ENCODE measurements at places on chromosomes 4 and X. TPM values are rescaled to one million over a fixed set of nuclear protein-coding genes. Genes with fewer than 3 reads are reported as not detected.

DNA sequence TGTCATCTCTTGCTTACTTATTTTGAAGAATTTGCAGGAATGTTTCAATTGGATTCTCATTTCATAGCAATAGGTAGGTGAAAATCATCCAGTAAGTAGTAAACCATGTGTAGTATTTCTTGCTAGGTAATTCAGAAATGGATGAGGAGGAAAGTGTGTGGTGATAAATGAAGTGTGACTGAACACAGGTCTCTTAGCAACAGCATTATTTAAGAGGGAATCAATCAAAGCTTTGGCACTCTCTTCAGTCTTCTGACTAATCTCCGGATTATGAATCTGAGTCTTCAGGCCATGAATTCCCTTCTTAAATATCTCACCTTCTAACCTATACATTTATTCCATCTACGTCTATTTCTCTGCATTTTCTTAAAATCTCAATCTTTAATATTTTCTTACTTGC lies 55.8 kb upstream of the ARHGAP24 start:
- H3K4me3 ChIP-seq: no peak overlapping the region
- no peaks in the 10 kb centered on the region for H3K4me1 ChIP-seq
- no peaks in the 10 kb centered on the region for H3K27me3 ChIP-seq
- DNase-seq: no peak
- no peaks in the 10 kb centered on the region for H3K36me3 ChIP-seq

DNA sequence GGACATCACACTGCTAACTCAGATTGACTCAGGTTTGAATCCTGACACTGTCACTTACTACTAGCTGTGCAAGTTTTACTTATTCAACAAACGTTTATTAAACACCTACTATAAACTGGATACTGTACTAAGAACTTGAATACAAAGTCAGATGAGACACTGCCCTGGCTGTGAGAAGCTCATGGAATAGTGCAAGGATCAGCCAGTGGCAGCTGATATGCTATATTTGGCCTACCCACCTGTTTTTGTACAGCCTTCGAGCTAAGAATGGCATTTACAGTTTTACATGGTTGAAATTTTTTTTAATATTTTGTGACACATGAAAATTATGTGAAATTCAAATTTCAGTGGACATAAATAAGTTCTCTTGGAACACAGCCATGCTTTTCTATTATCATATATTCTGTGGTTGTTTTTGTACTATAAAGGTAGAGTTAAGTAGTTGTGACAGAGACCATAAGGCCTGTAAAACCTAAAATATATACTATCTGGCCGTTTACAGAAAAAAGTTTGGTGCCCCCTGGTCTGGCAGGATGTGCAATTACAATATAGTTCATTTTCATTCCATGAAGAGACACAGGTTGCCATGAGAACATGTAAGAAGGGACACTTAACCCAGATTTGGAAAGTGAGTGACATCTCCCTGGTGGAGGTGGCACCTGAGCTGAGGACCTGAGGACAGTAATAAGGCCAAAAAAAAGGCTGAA lies 3.4 kb upstream of the SEC24D start:
- DNase-seq: no peak
- no peak overlapping the region for H3K27ac ChIP-seq
- 0 out of 2 replicates have a peak, but pooled peaks cover 2% of the 10 kb centered on the region for H3K4me1 ChIP-seq
- H3K27me3 ChIP-seq: no peaks in the 10 kb centered on the region

GRCh38 chr4:103493450-103494159 lies 226.2 kb downstream of the TACR3 start:
- no peaks in the 10 kb centered on the region for H3K27me3 ChIP-seq
- H3K27ac ChIP-seq: no peak overlapping the region
- no peaks in the 10 kb centered on the region for H3K4me1 ChIP-seq
- no peaks in the 10 kb centered on the region for H3K36me3 ChIP-seq
- H3K4me3 ChIP-seq: no peak overlapping the region

DNA sequence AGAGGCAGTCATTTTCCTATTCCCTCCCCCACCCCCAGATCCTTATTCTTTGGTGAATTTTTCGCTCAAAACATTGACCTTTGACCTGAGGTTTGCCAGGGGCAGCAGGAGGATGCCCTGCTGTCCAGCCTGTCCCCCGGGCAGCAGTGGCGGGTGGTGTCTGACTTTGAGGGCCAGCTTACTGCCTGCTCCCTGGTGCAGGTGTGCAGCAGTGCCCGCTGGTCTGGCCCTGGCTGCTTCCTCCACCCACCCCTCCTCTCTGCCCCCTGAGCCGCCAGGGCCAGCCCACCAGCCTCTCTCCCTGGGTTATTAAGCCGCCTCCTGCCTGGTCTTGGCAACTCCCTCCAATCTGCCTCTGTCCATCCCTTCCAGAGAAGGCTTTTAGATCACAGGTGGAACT lies 40.8 kb upstream of the GRPEL1 start:
- H3K4me1 ChIP-seq: no peaks in the 10 kb centered on the region
- H3K36me3 ChIP-seq: no peaks in the 10 kb centered on the region
- H3K4me3 ChIP-seq: no peak overlapping the region
- H3K27me3 ChIP-seq: peaks cover 24% of the 10 kb centered on the region
- no peak overlapping the region for H3K27ac ChIP-seq

DNA sequence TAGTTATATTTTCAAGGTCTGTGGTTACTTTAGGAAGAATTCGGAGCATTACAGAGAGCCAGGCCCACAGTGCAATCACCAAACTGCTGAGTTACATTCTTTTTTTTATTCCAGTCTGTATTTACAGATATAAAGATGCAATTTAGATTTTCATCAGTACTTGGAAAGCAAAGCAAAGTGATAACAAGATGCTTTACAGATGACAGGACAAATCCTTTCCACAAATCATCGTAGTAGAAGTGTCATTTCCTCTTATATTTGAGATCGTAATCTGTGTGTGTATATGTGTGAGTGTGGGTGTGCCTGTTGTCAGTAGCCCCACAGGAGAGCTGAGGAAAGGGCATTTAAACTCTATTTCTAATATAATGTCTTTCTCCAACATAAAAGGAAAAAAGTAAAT lies 1893.7 kb downstream of the STIM2 start:
- no peak overlapping the region for H3K27ac ChIP-seq
- no peak for DNase-seq
- H3K36me3 ChIP-seq: no peaks in the 10 kb centered on the region
- no peaks in the 10 kb centered on the region for H3K4me1 ChIP-seq

DNA sequence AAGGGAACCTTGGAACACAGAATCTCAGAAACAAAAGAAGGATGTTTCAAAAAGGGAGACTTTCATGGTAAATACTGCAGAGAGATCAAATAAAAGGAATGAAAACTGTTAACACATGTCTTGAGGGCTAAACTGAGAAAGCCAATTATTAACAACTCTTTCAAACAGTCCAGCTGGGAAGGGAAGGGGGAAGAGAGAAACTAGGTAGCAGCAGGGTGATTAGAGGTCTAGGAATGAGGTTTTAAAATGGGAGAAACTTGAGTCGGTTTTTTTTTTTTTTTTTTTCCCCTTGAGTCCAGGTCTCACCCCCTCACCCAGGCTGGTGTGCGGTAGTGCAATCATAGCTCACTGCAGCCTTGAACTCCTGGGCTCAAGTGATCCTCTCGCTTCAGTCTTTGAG lies 4.3 kb downstream of the BCLAF3 start:
- no peak overlapping the region for H3K4me3 ChIP-seq
- no peak overlapping the region for H3K27ac ChIP-seq
- H3K36me3 ChIP-seq: no peaks in the 10 kb centered on the region
- no peak for DNase-seq

DNA sequence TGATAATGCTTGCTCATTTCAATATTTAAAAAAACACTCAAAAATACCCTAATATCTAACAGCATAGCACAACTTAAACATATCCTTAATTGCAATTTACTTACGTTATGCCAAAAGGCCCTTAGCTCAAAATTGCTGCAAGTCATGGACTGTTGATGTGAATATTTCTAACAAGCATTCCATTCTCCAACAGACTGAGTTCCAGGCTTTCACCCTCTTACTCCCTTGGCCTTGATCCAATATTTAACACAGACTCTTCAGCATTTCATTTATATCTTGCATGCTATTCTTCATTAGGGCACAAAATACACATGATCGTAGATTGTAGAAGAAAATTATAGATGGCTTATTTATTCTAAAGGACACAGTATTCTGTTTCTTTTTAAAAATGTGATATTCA lies 96.5 kb downstream of the RNF150 start:
- DNase-seq: peak; percentile 23
- no peaks in the 10 kb centered on the region for H3K4me1 ChIP-seq

- H3K27ac ChIP-seq: no peak overlapping the region
- DNase-seq: no peak
- H3K4me1 ChIP-seq: no peaks in the 10 kb centered on the region
- H3K36me3 ChIP-seq: no peaks in the 10 kb centered on the region
- H3K27me3 ChIP-seq: peaks cover 16% of the 10 kb centered on the region
These were observed 37.0 kb upstream of the NSG1 start for GRCh38 chr4:4349867-4350266.

- no peak for DNase-seq
- peaks cover 8% of the 10 kb centered on the region for H3K4me1 ChIP-seq
- no peaks in the 10 kb centered on the region for H3K27me3 ChIP-seq
- no peak overlapping the region for H3K27ac ChIP-seq
- H3K4me3 ChIP-seq: no peak overlapping the region
These were observed 27.7 kb upstream of the TBC1D14 start for GRCh38 chr4:6881908-6882307.

- no peaks in the 10 kb centered on the region for H3K36me3 ChIP-seq
- no peaks in the 10 kb centered on the region for H3K27me3 ChIP-seq
- DNase-seq: no peak
- no peaks in the 10 kb centered on the region for H3K4me1 ChIP-seq
- no peak overlapping the region for H3K27ac ChIP-seq
These were observed 146.3 kb downstream of the GRIA3 start for GRCh38 chrX:123330229-123330942.

GRCh38 chr4:131296192-131296591 lies 1852.9 kb upstream of the PCDH10 start:
- H3K27me3 ChIP-seq: no peaks in the 10 kb centered on the region
- H3K4me1 ChIP-seq: no peaks in the 10 kb centered on the region
- no peak overlapping the region for H3K27ac ChIP-seq
- no peak overlapping the region for H3K4me3 ChIP-seq
- H3K36me3 ChIP-seq: no peaks in the 10 kb centered on the region

- H3K4me3 ChIP-seq: no peak overlapping the region
- H3K27me3 ChIP-seq: no peaks in the 10 kb centered on the region
- DNase-seq: no peak
- no peak overlapping the region for H3K27ac ChIP-seq
These were observed 47.0 kb upstream of the SPRY1 start for GRCh38 chr4:123349421-123350190.

GRCh38 chr4:120765260-120765680 lies 157.3 kb downstream of the PRDM5 start:
- DNase-seq: no peak
- no peak overlapping the region for H3K27ac ChIP-seq
- H3K36me3 ChIP-seq: no peaks in the 10 kb centered on the region

DNA sequence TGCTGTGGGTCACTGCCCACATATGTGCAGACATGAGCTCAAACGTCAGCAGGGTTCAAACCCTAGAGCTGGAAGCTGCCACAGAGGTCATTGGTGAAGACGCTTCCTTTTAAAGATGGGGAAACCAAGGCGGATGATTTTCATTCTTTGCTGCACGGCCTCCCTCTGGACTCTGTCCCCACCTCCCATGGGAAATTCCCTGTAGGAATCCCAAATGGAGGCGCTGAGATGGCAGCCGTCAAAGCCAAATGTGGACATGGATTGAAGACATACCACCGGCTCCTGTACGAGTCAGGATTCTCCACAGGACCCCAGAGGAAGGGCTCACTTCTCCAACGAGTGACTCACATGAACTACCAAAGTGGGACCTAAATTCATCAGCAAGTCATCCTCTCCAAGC lies 286.4 kb downstream of the CRLF2 start:
- no peaks in the 10 kb centered on the region for H3K27me3 ChIP-seq
- DNase-seq: no peak
- no peaks in the 10 kb centered on the region for H3K4me1 ChIP-seq
- no peaks in the 10 kb centered on the region for H3K36me3 ChIP-seq
- no peak overlapping the region for H3K4me3 ChIP-seq
- H3K27ac ChIP-seq: no peak overlapping the region

DNA sequence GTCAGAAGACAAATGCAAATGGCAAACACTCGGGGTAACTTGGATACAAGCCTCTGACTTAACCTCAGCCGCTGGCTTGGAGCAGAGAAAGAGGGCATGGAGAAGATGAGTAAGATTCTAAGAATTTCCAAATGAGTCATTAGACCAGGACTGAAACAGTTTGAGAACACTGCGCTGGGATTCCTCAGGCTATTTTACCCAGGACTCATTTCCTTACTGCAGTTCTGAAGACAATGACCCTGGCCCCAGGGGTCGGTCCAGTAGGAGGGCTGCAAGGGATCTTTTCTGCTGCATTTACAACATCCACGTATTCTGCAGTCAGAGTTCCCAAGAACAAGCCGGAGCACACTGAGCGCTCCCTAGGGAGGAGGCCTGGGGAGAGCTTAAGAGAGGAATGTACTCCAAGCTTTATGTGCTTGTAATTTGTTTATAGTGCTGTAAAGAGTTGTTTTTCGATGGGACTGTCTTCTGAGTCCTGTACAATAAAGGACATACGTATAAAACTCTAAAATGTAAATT lies 27.3 kb upstream of the SORBS2 start:
- H3K27ac ChIP-seq: peak overlapping the region; percentile 88
- no peaks in the 10 kb centered on the region for H3K27me3 ChIP-seq
- peak; percentile 91 for DNase-seq
- no peak overlapping the region for H3K4me3 ChIP-seq

- no peaks in the 10 kb centered on the region for H3K27me3 ChIP-seq
- H3K4me1 ChIP-seq: no peaks in the 10 kb centered on the region
- H3K4me3 ChIP-seq: no peak overlapping the region
- H3K27ac ChIP-seq: no peak overlapping the region
- DNase-seq: no peak
- no peaks in the 10 kb centered on the region for H3K36me3 ChIP-seq
These were observed 369.4 kb upstream of the CNKSR2 start for GRCh38 chrX:21004835-21005234.

DNA sequence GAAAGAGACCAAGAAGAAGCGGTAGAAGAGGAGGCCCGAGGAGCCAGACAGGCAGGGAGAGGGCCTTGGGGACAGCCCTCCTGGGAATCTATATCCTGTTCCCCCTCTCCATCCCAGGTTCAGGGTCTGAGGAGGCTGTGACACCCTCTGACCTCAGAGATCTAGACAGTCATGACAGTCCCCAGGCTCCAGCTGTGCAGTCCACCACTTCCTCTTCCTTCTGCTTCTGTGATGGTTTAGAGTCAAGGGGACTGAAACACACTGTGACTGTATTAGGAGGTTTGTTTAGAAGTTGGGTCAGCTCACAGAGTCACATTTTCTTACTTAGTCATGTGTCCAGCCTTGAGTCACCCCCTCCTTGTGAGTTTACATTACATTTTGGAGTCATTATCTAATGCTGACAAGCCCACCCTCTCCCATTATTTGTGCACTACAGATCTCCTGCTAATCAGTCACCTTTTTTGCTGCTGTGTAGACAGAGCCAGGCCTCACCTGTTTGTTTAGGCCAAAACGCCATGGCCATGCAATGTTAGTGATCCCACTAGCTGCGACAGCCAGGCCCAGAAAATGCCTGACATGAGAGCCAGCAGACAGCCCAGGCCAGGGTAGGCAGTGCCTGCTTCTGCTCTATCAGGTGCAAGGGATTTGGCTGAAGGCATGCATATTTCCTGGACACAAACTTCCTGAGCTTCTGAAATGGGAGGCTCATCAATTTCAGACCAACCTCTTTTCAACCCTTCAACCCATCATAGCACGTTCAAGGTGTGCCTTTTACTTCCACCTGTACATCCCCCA lies 26.0 kb downstream of the MANBA start:
- H3K27ac ChIP-seq: peak overlapping the region; percentile 68
- H3K36me3 ChIP-seq: no peaks in the 10 kb centered on the region
- H3K27me3 ChIP-seq: no peaks in the 10 kb centered on the region
- H3K4me3 ChIP-seq: no peak overlapping the region
- peaks cover 14% of the 10 kb centered on the region for H3K4me1 ChIP-seq
- DNase-seq: peak; percentile 84

The FGB gene
- total RNA-seq: not detected

The RAI2 gene
- not detected for total RNA-seq

The TBX22 gene
- not detected for total RNA-seq

The XAGE1B gene
- total RNA-seq: not detected

The PPARGC1A gene
- total RNA-seq: under 0.01 TPM

The ARR3 gene
- not detected for total RNA-seq
